Activated effector memory CD4-positive, alpha-beta T cell treated with anti-CD3 and anti-CD28 coated beads, Interleukin-2, amount 50 U/mL, for 16 hours (primary cell): ENCODE measurements at places on chromosomes 7 and 10.

GRCh38 chr10:130370721-130371120 is 234.5 kb downstream of the GLRX3 start:
- DNase-seq, result no peak

DNA sequence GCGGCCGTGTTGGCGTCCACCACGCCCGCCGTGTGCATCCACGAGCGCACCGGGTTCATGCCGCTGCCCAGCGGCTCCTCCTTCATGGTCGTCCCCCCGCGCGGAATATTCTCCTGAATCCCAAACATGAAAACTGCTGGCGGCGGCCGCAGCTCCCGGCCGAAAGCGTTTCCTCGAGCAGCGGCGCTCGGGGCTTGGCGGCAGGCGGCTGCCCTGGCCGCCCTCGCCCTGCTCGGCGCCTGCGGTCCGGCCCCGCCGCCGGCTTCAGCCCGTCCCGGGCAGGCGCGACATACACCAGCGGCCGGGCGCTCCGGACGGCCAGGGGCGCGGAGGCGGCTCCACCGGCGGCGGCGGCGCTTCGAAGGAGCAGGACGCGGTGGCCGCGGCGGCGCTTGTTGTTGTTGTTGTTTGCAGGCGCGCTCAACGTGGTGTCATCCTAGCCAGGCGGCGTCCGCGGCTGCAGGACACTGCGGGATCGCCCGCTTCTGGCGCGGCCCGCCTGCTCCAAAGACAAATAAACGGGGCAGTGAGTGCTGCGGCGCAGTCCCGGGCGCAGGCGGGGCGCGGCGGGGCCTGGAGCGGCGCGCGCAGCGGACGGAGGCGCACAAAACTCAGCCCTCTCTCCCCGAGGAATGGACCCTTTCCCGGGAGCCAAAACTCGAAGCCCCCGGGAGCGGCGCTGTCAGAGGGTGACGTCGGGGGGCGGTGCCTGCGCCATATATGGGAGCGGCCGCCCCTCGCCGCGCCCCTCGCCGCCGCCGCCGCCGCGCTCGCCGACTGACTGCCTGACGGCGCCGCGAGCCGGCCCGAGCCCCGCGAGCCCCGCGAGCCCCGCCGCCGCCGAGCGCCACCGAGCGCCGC is at the start of gene EBF3:
EBF3 (minus strand) TSS at position 634 of the 861 bp plus-strand sequence; CDS start at position 128, 506 bp downstream.
- peak; percentile 80 for DNase-seq

DNA sequence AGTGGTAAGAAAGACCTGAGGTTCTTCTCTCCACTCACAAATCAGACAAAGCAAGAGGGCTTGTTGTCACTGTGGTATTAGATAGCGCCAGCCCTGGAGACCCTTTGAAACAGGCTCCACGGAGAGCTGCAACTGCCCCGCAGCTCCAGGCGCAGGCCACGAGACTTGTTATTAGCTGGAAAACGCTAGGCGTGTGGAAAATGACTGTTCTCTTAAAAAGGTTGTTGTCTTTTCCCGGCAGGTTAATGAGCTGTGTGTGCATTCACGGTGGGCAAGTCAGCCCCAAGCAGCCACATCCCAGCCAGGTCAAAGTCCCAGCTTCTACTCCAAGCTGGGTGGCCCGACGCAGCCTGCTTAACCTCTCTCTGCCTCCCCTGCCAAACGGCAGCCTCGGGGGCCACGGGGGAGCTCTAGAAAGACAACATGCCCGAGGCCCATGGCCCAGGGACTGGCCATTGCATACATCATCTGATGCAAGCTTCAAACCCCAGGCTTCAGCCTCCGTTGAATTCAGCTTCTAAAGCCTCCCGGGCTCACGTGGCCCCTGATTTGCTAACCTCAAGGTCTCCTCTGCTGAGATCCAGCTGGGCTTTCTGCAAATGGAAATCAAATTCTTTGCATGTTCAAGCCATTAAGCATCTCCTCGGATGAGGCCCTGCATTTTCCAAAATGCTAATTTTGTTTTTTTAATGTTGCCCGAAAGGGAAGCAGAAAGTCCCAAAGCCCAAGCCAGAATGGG is 61.3 kb upstream of the DNAAF5 start:
- no peak for DNase-seq

- peak; percentile 6 for DNase-seq
Measured at GRCh38 chr10:97200616-97201015, 14.9 kb upstream of the SLIT1 start.

DNA sequence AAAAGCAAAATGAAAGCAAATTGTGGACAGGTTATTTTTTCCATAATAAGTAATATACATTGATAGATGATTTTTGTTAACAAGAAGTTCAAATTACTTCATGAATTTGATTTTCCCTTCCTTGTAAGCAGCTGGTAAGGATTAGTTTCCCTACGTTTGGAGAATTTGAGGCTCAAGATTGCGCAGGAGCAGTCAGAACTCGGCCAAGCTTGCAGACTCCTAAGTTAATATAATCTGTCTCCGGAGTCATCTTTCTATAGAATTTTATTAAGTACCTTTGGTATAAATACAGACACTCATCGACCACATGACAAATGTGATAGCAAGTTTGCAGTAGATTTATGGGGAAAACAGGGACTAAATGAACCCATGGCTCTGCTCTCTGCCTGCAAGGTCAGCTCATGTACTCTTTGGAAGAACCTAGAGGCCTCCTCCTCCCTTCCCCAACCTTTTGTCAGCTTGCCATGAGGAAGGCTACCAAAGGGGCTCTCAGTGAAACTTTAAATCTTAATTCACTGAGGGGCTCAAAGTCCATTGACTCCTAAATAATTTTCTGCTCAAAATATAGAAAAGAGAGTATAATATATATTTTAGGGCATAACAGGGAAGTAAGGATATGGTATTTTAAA is 89.2 kb upstream of the CTTNBP2 start:
- no peak for DNase-seq

DNA sequence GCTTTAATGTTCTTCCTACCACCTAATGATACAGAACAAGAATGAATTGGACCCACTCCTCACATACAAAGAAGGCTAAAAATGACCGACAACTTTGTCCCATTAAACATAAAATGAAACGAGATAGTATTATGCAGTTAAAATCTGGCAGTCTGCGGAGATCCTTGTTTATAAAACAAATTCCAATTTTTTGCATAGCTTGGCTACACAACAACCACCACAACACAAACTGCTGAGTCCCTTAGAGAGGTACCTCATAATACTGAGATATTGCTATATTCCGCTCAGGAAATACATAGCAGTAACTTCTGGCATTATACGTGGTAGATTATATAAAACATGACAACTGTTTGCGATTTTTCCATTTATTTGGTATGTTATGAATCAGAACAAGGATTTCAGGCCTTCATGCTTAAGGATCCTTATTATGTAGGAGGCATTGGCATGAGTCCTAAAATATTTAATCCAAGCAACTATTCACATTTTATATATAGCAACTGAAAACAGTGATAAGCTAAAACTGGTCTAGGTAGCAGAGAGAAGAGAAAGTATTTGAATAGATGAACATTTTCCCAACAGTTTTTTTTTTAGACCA is 96.0 kb downstream of the ANK3 start:
- no peak for DNase-seq

DNA sequence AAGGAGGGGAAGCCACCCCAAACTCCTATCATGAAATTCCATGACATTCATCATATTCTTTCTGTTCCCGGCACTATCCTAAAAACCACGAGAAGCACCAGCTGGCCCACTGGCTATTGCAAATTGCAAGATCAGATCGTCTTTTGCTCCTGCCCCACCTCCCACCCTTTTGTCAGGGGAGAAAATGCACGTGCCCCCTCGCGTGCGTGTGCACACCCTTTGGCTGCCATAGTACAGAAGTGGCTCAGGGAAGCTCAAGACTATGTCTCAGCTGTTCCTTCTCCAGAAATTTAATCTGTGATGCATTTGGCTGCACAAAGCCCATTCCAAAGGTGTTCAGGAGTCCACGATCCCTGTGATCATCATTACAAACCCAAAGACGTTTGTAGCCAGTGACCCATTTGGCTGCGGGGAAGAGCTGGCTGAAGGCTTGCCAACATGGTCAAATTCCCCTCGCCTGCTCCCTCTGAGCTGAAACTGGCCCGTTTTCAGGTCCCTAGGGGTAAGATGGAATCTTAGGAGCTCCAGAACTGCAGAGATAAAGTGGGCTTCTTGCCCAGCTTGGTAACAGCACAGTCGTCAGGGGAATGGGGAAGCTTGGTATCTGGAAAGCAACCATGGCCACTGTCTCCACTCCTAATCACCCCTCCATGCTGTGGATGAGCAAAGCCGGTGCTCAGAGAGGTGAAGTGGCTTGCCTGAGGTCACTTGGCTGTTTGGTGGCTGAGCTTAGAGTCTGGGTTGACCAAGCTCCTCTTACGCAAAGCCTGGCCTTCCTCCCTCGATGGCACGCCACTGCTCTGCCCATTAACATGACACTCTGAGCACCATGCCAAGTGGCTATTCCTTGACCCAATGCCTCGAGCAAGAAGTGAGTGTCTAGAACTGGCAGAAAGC is 155.4 kb downstream of the NEURL1 start:
- no peak for DNase-seq

DNA sequence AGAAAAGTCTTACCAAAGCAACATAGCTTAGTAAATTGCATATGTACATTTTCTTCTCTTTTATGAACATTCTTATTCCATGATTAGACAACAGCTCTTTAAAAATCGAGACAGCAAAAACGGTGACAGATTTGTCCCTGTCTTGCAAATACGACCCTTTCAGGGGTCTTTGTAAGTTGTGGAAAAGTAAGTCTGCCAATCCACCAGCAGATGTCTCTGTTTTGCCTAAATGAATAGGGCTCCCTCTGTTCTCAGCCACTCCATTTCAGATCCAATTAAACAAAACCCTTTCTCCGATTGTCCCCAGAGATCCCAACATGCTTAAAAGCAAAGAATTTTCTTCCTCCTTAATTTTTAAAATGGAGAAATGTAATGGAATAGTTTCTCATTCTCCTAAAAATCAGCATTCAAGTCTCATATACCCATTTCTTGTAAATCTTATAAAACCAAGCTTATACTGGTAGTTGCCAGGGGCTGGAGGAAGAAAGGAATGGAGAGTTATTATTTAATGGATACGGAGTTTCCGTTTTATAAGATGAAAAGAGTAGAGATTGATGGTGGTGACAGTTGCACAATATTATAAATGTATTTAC is 61.0 kb upstream of the NFE2L3 start:
- no peak for DNase-seq

- DNase-seq, result no peak
Measured at GRCh38 chr10:1327759-1328158, 271.6 kb downstream of the WDR37 start.
